ENCODE measurements at places on chromosomes 3 and 15.
A peak's percentile ranks its signal among the peaks of the same experiment; 100 is the strongest.

DNA sequence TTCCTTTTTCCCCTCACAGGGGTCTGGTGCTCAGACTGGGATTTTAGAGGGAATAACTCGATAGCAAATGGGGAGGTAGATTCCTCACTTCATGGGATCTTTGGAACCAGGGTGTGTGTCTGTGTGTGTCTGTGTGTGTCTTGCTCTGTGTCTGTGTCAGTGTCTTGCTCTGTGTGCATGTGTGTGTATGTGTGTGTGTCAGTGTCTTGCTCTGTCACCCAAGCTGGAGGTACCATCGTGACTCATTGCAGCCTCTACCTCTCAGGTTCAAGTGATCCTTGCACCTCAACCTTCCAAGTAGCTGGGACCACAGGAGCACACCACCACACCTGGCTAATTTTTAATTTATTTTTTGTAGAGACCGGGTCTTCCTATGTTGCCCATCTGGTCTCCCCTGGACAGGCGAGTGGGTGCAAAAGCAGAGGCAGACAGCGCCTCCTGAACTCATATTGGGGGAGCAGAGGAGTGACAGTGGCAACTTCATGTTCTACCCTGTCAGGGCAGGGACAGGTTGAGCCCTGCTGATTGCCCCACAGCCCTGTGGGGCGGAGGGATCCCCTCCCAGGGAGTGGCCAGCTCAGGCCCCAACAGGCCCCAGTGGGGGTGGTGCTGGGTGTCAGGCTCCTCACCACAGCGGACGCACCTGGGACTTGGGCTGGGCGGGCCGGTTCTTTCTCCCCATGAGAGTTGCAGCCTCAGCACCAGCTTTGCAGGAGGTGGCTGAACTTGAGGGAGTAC is 10.4 kb upstream of the SEMA4B start:
- DNase-seq, result no peak

DNA sequence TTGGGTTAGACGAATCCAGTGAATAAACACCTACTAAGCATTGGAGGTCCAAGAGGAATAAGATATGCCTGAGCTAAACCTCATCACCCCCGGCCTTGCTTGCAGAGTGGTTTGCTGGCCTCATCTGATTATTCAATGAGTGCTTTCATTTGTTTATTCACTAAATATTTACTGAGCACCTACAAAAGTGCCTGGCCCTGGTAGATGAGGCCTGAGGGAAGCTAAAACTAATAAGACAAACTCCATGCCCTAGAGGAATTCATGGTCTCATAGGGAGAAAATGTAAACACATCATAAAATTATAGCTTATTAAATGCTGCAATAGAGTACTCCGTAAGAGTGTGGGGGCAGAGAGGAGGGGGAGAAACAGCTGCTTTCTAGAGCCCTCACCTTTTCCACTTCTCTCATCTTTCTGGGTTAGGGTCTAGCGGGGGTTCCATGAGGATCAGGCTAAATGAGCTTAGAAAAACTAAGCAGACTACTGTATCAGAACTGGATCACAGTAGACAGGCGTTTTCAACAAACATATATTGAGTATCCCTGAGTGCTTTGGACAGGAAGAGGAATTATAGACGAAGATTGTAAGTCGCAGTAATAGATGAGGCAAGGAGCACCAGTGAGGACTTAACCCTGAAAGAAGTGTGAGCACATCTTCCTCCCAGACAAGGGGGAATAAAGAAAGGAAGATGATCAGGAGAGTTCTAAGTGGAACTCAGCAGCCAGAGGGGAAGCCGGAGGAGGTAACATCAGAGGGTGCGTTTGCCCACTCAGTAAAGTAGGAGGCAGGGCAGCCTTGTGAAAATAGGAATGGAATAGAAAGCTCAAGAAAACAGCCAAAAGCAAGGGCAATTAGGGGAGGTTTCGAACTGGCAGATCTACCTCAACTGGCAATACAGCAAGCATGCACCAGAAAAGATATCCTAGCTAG is 31.5 kb upstream of the LAMP3 start:
- no peak for DNase-seq

GRCh38 chr3:22691407-22691806 is 511.7 kb upstream of the UBE2E2 start:
- DNase-seq, result no peak

DNA sequence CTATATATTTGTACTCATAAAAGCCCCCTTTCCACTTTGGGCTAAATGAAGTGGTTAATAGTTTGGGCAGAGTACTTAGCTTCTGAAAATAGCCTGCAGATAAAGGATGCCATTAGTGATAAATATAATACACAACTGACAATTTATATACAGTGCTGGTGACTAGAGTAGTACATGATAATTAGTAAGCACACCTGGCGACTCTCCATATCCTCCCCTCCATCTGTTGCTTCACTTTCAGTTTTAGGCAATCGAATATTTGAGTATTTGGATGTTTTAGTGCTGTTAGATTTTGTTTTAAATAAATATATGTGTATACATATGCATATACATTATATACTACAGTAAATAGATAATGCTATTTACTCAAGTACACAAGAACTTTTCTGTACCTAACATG is 35.9 kb upstream of the CHMP2B start:
- DNase-seq, result no peak

DNA sequence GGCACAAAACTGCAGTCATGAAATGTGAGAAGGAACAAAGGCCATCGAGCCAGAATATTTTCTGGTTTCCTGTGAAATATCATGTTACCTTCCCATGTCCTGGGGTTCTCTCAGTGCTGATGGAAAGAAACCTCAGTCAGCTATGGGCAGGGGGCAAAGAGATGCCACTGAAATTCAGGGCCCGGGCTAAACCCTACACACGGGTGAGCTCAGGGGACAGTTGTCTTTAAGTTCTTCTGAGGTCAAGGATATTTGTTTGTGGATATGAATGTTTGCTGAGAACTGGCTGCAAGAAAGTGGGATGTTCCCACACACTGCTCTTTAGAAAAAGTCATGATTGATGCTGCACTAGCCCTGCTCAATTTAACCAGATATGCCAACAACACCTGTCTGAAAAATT is 187.2 kb downstream of the MEX3B start:
- no peak for DNase-seq

GRCh38 chr3:194257916-194258668 is 93.0 kb downstream of the CPN2 start:
- DNase-seq, result peak; percentile 14

- no peak for DNase-seq
These were observed 404.5 kb downstream of the OCA2 start for GRCh38 chr15:27694506-27695087.

- no peak for DNase-seq
These were observed 41.9 kb downstream of the SMAD6 start for GRCh38 chr15:66743703-66744536.

DNA sequence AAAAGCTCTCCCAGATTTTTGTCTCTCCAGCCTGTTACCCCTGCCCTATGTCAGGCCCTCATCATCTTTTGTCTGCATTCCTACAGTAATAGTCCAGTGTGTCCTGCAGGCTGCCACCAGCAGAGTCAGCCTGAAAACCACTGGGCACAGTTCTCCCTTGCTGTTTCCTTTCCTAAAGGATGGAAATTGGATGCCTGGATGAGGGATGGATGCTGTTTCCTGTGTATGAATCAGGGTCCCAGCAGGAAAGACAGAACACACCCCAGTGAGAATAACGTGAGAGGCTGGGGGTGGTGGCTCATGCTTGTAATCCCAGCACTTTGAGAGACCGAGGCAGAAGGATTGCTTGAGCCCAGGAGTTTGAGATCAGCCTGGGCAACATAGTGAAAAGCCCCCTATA is 3.3 kb upstream of the SNX33 start:
- DNase-seq, result no peak

- DNase-seq, result no peak
These were observed 5.9 kb upstream of the ADGRG7 start for GRCh38 chr3:100603469-100603868.

- no peak for DNase-seq
These were observed 20.9 kb upstream of the RBP1 start for GRCh38 chr3:139560411-139560810.

GRCh38 chr3:54968546-54969172 is 40.8 kb upstream of the LRTM1 start:
- no peak for DNase-seq

- DNase-seq, result peak; percentile 60
These were observed 17.9 kb downstream of the PSTPIP1 start for GRCh38 chr15:77012868-77013267.

GRCh38 chr3:113157408-113158030 is 53.8 kb upstream of the BOC start:
- no peak for DNase-seq

- no peak for DNase-seq
These were observed 178.7 kb downstream of the THRB start for GRCh38 chr3:24315971-24316370.

DNA sequence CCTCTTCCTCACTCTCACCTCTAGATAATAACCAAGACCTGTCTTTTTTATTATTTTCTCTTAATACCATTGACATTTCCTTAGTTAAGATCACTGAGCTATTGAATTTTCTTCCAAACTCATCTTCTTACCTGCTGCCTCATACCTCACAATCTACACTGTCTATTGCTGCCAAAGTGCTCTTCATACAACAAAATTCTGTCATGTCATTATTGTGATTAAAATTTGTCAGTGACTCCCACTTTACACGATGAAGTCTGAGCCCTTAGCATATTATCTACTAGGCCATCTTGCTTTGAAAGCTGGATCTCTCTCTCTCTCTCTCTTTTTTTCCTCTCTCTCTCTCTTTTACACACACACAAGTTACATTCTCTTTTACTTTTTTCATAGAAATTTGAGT is 73.3 kb downstream of the NSUN3 start:
- no peak for DNase-seq

DNA sequence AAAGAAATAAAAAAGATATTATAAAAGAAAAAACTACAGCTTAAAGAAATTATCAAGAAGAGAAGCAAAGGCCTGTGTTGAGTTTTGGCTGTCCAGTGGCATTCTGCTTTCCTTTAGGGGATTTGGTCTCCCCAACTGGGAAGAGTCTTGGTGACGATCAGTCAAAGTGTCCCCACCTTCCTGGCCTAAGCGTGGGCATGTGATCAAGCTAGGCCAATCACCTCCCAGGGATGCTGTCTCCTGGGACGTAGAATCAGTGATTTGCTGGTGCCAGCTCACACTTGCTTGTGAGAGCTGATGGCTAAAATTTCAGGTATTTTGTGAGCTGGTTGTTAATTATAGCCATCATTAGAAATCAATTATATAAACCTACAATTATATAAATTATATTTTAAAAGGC is 69.5 kb downstream of the ATP2B2 start:
- DNase-seq, result no peak

DNA sequence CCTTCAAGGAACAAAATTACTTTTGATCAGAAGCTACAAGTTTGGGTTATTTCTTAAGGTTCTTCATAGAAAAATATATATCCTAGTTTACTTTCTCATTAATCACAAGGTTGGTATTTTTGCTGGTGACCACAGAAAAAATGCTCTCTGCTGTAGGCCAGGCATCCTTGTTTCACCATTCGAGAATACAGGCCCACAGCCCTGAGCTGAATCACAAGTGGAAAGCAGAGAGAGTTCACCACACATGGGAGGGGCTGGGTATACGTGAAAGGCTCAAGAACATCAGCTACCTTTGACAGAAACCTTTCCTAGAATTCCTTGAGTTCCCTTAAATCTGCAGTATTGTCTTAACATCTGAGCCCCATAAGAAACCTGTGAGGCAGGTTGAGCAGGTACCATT is 23.2 kb downstream of the CPEB1 start:
- DNase-seq, result no peak

- DNase-seq, result no peak
These were observed 199.5 kb downstream of the LPP start for GRCh38 chr3:188353426-188353825.

DNA sequence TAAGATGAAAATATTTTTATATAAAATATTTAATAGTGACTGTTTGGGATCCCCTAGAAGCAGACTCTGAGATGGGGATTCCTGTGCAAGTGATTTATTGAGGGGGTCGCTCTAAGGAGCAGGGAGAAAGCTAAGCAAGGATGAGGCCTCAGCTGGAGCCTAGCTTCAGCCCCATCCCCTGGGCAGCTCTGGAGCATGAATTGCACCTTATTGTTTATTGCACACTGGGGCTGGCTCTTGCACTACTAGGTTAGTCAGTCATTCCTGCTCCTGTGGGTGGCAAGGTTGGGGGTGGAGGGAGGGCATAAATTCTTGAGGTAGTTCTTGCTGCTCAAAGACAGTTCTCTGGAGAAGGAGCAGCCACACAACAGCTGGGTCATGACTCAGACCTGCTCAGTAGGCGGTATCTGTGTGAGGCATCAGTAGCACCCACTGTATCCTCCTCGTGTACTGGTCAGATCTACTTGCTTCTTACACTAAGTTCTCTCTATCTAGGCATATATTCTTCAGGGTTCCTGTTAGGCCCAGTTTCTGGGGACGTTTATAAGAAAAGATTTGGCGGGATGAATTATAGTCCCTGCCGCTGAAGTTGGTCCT is 27.2 kb upstream of the TNFSF10 start:
- DNase-seq, result peak; percentile 82

- no peak for DNase-seq
These were observed 452.4 kb downstream of the SHQ1 start for GRCh38 chr3:72395776-72396311.

- DNase-seq, result no peak
These were observed 83.2 kb upstream of the SNRPA1 start for GRCh38 chr15:101378171-101378755.

DNA sequence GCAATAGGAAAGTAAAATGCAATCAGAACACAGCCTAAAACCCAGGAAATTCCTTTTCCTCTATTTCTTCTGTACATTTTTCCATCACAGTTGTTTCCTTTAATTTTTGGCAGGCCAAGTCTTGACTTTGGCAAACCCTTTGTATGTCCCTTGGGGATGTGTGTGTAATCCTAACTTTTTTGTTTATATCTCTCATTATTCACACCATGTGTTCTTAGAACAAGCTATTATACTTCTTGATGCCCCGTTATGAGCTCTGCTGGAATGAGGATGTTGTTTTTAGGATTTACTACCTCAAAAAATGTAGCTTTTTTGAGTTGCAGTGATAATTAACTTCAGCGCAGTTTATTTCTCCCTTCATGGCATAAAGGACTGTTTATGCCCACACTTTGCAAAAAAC is 123.4 kb downstream of the ABI3BP start:
- DNase-seq, result no peak

DNA sequence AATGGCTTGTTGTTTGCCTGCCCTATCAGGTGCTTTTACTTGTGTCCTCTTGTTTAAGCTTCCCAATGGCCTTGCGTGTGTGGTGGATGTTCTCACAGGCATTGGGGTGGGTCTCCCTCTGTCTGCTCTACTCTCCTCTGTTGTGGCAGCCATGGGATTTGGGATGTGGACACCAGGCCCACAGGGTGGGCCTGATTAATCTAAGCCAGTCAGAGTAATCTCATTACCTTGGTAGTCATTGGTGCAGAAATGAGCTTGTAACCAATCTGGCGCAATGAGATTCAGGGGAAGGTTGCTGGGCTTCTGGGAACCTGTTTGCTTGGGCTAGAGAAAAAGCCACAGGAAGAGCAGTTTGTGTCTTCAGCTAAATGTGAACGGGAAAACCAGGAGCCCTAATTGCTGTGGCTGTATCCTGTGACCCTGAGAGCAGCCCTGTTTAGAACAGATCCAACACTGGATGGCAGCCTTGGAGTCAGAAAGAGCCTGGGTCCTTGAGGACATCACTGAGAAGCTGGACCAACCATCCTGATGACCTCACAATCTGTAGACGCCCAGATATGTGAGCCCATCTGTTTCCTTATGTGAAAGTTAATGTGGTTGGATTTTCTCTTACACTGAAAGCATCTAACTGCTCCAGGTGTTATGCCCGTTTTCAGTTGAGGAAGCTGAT is 157.3 kb upstream of the UBE2E1 start:
- DNase-seq, result no peak

GRCh38 chr3:71428841-71429596 is 154.5 kb downstream of the FOXP1 start:
- DNase-seq, result peak; percentile 30

GRCh38 chr15:91909574-91909973 is 56.1 kb downstream of the SLCO3A1 start:
- DNase-seq, result no peak
